ENCODE measurements at places on chromosomes 1 and 21.

DNA sequence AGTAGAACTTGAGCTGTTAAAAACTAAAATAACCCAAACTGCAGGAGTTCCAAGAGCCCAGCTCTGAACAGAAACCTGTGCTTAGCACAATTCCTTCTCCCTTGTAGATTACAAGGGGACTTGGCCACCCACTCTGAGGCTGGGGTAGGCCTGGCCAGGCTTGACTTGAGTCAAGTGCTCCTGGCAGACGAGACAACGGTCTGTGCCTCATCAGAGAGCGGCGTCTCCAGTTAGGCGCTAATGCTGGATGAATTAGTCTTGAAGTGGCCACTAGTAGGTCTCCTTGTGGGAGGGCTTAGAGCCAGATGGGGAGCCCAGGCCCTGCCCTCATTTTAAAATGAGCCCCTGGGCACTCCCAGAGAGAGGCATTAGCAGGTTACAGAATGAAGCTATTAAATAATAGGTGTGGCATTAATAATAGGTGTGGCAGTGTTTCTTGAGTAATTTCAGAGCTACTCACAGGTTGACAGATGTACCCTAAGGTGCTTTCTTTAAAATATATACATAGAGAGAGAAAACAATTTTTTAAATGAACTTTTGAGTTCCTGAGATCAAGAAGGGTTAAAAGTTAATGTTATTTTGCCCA is 1.1 kb downstream of the EEIG2 start:
- DNase-seq: no peak

GRCh38 chr21:44613386-44614155 is 1.7 kb downstream of the KRTAP10-8 start:
- no peak for DNase-seq

DNA sequence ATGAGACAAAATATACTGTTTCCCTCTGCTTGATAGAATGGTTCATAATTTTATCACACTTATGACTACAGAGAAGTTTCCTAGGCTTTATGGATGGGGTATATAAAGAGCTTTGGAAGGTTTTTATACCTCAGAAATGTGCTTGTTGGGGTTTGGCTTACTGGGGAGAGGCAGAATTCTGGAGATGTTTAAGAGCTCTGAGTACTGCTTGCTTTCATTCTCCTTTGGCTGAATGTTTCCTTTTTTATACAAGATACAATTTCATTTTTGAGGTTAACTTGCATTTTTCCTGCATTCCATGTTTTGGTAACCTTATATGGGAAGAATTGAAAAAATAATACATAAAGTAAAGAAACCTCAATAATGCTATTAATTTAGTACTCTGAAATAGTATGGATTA is 157.7 kb upstream of the COL11A1 start:
- DNase-seq: no peak

GRCh38 chr1:18103788-18104421 is 3.7 kb upstream of the IGSF21 start:
- DNase-seq: no peak

- DNase-seq: no peak
Measured at GRCh38 chr1:223704921-223705878, 7.1 kb upstream of the CAPN2 start.

DNA sequence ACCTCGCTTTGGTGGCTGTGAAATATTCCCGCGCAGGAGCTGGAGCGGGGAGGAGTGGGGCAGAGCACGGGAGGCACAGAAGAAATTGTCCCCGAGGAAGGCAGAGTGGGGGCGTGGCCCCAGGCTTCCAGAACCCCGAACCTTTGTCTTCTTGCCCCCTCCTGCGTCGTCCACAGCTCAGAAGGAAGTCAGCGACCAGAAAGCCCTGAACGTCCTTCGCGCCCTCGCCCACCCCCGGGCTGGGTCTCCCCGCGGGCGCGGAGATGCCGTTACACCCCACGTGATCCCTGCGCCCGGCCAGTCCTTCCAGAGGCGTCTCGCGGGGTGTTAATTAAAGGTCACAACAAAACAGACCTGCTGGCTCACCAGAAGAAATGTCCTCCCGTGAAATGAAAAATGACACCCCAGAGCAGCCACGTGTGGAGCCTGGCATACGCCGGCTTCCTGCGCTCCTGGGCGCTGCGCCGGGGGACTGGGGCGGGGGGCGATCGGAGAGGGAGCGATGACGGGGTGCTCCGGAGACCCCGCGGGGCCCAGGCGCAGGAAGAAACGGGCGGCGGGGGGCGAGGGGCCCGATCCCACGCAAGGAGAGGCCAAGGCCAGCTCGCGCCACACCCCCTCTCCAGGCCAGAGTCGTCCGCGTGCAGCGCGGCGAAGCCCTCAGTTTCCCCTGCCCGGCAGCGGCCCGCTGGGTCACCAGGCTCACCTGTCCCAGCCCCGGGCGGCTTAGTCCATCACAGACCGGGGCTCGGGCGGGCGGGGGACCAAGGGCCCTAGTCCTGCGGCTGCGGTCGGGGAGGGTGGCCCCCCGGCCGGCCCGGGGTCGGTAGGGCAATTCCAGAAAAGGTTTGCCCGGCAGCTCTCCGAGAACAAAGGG is 995 bp upstream of the KIF26B start:
- no peak for DNase-seq

DNA sequence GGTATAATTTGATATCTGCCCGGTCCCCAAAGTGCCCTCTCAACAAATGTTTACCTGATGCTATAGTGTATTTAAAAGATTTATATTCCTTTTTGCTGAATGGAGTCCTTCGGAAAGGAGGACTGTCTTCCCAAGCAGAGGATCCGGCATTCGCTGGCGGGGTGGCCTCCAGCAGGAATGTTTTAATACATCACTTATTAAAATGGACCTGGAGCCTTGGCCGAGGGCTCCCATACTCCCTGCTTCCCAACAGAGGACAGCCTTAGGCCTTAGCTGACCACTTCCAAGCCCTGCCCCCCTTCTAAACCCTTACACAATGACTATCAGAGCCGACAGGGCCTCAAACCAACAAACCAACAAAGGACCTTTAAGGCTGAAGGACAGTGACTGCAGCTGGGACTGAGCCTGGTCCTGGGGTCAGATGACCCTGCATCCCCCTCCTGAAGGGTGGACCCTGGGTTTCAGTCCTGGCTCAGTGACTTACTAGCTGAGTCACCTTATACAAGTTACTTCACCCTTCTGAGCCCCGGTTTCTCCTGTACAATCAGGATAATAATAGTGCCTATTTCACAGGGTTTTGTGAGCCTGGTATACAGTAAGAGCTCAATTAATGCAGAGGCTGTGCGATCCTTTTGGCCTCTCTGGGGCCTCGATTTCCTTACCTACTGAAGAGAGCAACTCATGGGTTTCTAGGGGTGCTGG is 5.6 kb downstream of the CAMK2N1 start:
- no peak for DNase-seq

- DNase-seq: no peak
Measured at GRCh38 chr1:118363396-118363795, 178.4 kb upstream of the SPAG17 start.

GRCh38 chr1:153429266-153430165 is 13.2 kb downstream of the S100A7A start:
- DNase-seq: no peak

DNA sequence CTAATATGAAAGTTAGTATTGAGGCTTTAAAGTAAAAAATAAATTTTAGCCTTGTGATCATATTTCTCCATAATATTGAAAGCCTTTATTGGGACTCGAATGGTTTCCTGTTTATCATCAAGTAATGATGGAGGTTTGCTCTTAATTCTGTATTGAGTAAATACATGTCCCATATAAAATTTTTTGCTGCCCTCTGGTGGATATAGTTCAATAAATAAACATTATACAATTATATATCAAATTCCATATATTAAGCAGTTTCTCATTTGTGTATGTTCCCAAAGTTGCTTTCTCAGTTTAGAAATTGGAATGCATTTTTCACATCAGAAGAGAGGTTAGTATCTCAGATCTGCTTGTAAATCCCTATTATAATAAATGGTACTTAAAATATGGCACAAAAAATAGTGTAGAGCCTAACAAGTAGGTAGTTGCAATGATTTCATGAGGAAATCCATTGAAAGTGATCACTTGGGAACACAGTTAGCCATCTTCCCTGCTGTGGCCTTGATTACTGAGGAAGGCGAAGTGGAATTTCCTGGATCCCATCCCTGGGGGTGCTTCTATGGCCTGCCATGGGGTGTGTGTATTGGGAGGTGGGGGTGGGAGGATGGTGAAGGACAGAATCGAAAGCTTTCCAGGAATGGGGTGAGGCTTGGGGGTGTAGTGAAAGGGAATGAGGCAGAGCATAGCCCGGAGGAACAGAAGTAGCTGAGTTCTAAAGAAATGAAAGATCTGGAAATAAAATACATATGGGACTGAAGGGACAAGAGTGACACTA is 84.1 kb upstream of the C21orf91 start:
- DNase-seq: no peak

All from fibroblast of skin of left biceps (primary cell).